ENCODE measurements at places on chromosomes 2 and 18.

DNA sequence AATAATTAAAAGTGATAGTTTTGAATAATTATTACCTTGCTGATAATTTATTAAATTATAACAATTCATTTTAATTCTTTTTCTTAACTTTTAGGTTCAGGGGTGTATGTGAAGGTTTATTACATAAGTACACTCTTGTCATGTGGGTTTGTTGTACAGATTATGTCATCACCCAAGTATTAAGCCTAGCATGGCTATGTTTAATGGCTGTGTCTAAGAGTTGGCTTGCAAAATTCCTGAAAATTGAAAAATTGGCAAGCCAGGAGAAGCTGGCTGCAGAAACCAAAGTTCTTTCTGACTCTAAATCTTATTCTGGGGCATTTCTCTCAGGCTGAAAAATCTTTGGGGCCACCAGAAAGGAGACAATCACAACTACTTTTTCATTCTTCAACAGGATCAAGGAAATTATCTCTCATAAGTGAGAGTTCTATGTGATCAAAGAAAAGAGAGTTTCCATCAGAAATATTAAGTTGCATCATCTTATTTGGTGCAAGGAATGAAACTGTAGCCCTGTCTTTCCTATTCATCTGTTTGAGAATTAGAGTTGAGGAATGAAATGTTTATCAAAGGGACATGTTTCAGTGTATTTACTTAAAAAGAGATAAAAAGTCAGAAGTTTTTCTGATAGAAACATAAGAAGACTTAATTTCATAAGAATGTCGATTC is 412.1 kb upstream of the CDH2 start:
- no peaks in the 10 kb centered on the region for H3K27me3 ChIP-seq
- DNase-seq, result no peak
- no peaks in the 10 kb centered on the region for H3K36me3 ChIP-seq
- H3K4me3 ChIP-seq, result no peak overlapping the region
- H3K27ac ChIP-seq, result no peak overlapping the region
- H3K4me1 ChIP-seq, result no peaks in the 10 kb centered on the region

- no peak overlapping the region for H3K27ac ChIP-seq
- H3K4me1 ChIP-seq, result no peaks in the 10 kb centered on the region
- no peak overlapping the region for H3K4me3 ChIP-seq
- H3K36me3 ChIP-seq, result no peaks in the 10 kb centered on the region
These were observed 275.3 kb downstream of the MTX2 start for GRCh38 chr2:176544557-176544956.

DNA sequence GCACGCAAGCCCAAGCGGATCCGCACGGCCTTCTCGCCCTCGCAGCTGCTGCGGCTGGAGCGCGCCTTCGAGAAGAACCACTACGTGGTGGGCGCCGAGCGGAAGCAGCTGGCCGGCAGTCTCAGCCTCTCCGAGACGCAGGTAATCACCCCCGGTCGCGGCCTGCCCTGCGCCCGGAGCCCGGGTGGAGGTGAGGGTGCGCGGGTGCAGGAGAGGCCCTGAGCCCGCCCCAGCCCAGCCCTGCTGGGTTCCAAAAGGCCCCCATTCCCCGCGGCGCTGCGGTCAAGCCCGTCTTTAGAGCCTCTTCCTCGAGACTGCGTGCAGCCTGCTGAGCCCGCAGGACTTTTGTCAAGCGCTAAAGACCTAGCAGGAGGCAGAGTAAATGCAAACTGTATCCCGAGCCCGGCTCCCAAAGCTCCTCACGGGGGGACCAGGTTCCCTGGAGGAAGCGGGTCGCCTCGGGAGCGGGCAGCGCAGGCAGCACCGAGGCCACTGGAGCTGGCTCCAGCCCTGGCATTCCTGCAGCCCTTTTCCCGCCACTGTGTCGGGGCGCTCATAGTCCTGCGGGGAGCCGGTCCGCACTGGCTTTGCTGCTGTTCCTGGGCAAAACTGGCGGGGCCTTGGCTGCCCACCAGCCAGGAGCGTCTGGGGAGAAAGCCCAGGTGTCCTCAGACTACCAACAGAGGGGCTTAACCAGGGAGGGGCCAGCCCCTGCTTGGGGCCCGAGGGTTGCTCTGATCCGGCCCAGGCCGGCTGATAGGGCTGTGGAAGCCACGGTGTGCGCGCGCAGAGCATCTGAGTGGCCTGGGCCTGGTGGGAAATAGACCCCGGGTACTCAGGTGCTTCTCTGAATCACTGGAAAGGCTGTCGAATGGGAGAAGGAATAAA is 7.3 kb downstream of the EMX1 start:
- H3K27ac ChIP-seq, result no peak overlapping the region
- H3K4me1 ChIP-seq, result peaks cover 37% of the 10 kb centered on the region
- no peak for DNase-seq
- H3K36me3 ChIP-seq, result no peaks in the 10 kb centered on the region

- H3K36me3 ChIP-seq, result no peaks in the 10 kb centered on the region
- no peaks in the 10 kb centered on the region for H3K27me3 ChIP-seq
- no peaks in the 10 kb centered on the region for H3K4me1 ChIP-seq
- no peak overlapping the region for H3K4me3 ChIP-seq
These were observed 192.8 kb downstream of the ANKRD30B start for GRCh38 chr18:14940735-14941134.

- no peak overlapping the region for H3K27ac ChIP-seq
- DNase-seq, result no peak
- H3K27me3 ChIP-seq, result no peaks in the 10 kb centered on the region
- no peaks in the 10 kb centered on the region for H3K4me1 ChIP-seq
- H3K4me3 ChIP-seq, result no peak overlapping the region
These were observed 19.7 kb upstream of the DAPL1 start for GRCh38 chr2:158775273-158776027.

DNA sequence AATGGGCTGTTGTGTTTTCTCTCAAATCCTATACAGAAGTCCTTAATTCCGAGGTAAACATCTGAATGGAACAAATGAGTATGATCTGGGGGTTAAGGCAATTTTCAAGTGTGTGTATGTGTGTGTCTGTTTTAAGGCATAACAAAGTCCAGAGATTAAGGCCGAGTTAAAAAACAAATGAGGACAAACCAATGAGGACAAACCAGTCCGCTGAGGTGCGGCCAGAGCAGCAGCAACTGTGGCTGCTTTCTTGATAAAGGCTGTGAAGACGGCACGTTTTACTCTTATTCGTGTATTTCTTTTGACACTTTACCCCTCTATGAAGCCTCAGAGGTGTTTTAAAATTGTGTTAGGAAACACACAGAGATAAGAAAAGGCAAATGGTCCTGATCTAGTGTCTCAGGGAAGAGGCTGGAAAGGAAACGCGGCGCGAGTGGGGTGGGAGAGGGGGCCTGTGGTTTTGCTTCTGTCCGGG is 495 bp upstream of the GULP1 start:
- H3K27me3 ChIP-seq, result no peaks in the 10 kb centered on the region
- peak overlapping the region; percentile 97 for H3K27ac ChIP-seq
- peak overlapping the region; percentile 74 for H3K4me3 ChIP-seq
- peaks cover 37% of the 10 kb centered on the region for H3K4me1 ChIP-seq

DNA sequence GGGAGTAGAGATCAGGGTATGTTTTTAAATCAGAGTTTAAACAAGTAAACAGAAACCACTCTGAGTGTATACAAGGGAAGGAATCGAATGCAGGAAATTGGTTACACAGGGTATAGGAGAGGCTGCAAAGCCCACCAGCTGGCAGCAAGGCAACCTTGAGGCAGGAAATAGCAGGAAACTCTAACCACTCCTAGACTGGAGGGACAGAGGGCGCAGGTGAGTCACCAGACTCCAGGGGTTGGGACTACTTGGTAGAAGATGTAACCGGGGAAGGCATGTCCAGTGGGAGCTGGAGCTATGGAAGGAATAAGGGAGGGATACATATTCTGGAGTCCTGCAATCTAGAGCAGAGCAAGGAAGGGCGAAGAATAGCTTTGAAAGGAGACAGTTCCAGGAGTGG is 152.3 kb downstream of the MEIS1 start:
- H3K4me3 ChIP-seq, result no peak overlapping the region
- DNase-seq, result peak; percentile 69
- no peaks in the 10 kb centered on the region for H3K27me3 ChIP-seq
- H3K27ac ChIP-seq, result no peak overlapping the region

GRCh38 chr2:232802091-232802490 is 25.7 kb upstream of the KCNJ13 start:
- peaks cover 67% of the 10 kb centered on the region for H3K36me3 ChIP-seq
- DNase-seq, result no peak
- H3K27me3 ChIP-seq, result no peaks in the 10 kb centered on the region
- no peaks in the 10 kb centered on the region for H3K4me1 ChIP-seq
- no peak overlapping the region for H3K27ac ChIP-seq

GRCh38 chr18:47595831-47596501 is 334.5 kb downstream of the SMAD2 start:
- no peak overlapping the region for H3K27ac ChIP-seq
- no peaks in the 10 kb centered on the region for H3K4me1 ChIP-seq
- DNase-seq, result no peak
- no peaks in the 10 kb centered on the region for H3K36me3 ChIP-seq
- H3K27me3 ChIP-seq, result no peaks in the 10 kb centered on the region

GRCh38 chr2:161388146-161388779 is 27.8 kb upstream of the TBR1 start:
- no peak for DNase-seq
- no peak overlapping the region for H3K4me3 ChIP-seq
- H3K4me1 ChIP-seq, result no peaks in the 10 kb centered on the region
- H3K36me3 ChIP-seq, result peaks cover 12% of the 10 kb centered on the region

Data from stomach (tissue), 19 donors.